HL-60 (cell line): ENCODE measurements at places on chromosomes 2 and 18.

DNA sequence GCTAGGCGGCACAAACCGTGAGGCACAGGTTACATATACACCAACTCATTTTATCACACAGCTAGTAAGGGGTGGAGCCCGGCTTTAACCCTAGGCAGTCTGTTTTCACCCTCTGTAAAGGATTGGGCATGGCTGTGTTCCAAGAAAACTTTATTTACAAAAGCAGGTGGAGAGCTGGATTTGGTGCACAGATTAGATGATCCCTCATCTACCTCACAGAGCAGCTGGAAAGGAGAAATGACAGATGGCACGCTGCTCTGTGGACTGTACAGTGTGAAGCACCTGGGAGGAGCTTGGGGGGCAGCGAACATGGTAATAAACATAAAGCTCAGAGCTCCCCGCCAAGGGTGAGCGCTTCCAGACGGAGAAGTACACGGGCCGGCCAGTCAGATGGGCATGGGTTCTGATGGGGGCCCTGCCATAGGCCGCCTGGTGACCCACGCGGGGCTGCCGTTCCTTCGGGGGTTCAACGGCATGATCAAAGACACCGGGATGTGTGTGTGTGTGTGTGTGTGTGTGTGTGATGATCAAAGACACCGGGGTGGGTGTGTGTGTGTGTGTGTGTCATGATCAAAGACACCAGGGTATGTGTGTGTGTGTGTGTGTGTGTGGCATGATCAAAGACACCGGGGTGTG lies 862 bp upstream of the TMEM177 start:
- DNase-seq, result no peak

GRCh38 chr2:111149882-111150455 lies 29.3 kb downstream of the BCL2L11 start:
- no peak for DNase-seq

GRCh38 chr2:2121887-2122286 lies 209.2 kb downstream of the MYT1L start:
- DNase-seq, result no peak

- DNase-seq, result no peak
Observed at GRCh38 chr2:44333994-44334393, 27.3 kb downstream of the PREPL start.

- DNase-seq, result no peak
Observed at GRCh38 chr2:104868505-104868866, 14.6 kb downstream of the POU3F3 start.

- no peak for DNase-seq
Observed at GRCh38 chr2:214358506-214358905, 52.3 kb upstream of the VWC2L start.

- no peak for DNase-seq
Observed at GRCh38 chr2:85396531-85397470, 13.4 kb downstream of the CAPG start.

DNA sequence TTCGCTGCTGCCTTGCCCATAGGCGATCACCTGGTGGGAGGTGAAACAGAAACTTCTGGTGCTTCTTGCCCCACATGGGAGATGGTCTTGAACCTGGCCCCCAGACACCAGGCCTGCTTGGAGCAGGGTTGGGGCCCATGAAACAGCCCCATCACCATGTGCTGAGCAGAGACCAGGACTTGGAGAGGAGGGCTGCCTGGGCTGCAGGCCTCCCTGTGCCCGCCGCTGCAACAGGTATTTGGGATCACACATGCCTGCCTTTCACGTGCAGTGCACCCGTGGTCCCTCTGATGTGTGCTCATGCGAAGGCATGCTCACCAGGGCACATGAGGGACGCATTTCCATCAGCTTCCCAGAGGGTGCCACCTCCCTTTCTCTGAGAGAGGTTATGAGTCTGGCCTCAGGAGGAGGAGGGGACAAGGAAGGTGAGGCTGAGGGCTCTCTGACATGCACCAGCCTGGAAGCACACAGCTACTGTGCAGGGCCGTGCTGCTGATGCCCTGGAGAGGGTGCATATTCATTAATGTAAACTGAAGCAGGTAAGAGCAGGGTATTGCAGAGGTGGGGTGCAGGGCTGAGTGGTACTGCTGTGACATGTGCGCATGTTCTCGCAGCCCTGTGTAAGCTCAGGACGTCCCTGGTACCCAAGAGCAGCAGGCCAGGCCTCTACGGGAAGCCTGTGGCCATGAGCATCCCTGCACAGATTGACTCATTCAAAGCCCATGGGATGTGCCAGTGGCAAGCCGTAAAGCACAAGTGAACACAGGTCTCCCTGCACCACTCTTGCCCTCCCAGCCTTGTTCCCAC lies 4.2 kb upstream of the OXER1 start:
- no peak for DNase-seq

- no peak for DNase-seq
Observed at GRCh38 chr18:32257084-32257785, 67.4 kb downstream of the MEP1B start.

DNA sequence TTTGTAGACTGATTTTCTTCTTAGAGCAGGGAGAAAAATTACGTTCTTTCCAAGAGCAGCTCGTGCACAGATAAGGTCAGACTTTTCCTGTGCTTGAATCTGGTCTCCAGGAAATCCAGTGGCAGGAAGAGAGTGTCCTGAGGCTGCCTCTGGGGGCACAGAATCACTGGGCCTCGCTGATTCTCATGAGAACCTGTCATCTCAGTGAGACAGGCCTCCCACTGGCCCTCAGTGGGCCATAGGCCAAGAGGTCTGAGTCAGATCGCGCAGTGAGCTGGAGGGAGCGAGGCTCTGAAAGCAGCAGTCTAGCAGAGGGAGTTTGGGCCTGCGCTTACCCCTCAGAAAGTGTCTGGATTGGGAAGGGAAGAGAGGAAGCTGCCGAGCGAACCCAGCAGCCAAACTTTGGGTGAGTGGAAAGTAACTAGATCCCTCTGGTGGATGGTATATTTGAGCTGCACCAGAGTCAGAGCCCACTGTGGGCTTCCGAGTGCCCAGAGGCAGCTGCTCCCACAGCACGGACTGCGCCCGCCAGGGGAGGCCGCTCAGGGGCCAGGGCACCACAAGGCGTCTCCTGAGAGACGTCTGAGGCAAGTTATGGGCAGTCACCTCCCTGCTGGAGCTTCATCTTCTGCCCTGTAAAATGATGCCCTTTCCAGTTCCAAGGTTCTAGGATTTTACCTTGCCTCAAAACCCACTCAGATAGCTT lies 8.2 kb downstream of the GDF7 start:
- no peak for DNase-seq

DNA sequence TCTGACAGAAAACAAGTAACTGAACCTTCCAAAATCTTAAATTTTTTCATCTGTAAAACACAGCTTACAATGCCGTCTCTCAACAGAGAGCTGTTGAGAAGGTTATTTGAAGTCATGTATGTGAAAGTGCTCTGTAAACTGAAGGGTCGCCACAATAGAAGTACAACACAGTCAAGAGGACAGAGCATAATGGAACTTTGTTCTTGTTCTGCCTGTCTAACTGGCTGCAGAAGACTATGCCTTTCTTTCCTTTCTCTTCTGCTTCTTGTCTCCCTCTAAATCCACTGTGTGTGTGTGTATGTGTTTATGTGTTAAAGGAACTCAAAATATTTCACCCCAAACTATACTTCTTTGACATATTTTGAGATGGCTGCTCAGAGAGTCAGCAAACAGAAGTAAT lies 365.8 kb upstream of the RND3 start:
- no peak for DNase-seq

GRCh38 chr2:232497348-232497747 lies 9.7 kb upstream of the ECEL1 start:
- DNase-seq, result no peak

DNA sequence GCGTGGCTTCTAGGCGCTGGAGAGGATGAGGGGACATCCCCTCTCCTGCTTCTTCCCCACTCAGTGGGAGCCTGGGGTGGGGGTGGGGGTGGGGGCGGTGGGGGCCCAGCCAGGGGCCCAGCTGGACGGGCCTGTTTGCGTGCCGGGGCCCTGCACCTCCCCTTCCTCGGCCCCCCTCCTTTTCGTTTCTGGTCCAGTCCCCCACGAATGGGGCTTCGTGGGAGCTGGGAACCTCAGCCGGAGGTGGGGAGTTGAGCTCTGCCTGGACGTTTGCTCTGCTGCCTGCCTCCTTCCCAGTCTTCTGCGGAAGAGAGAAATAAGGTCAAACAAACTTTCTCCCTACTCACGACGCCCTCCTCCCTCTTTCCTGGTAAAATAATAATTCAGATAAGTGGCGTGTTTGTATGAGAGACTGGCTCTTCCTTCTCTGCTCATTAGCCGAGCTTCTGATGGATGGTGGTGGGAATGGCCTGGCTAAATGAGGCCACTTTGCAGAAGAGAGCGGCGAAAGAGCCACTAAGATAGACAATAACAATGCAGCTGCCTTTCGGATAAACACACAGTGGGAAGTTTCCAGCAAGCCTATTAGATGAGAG lies 782 bp downstream of the MTA3 start:
- DNase-seq, result no peak

GRCh38 chr18:79587226-79587741 lies 92.3 kb upstream of the CTDP1 start:
- no peak for DNase-seq

- no peak for DNase-seq
Observed at GRCh38 chr2:143649226-143649740, 520.1 kb downstream of the ARHGAP15 start.

DNA sequence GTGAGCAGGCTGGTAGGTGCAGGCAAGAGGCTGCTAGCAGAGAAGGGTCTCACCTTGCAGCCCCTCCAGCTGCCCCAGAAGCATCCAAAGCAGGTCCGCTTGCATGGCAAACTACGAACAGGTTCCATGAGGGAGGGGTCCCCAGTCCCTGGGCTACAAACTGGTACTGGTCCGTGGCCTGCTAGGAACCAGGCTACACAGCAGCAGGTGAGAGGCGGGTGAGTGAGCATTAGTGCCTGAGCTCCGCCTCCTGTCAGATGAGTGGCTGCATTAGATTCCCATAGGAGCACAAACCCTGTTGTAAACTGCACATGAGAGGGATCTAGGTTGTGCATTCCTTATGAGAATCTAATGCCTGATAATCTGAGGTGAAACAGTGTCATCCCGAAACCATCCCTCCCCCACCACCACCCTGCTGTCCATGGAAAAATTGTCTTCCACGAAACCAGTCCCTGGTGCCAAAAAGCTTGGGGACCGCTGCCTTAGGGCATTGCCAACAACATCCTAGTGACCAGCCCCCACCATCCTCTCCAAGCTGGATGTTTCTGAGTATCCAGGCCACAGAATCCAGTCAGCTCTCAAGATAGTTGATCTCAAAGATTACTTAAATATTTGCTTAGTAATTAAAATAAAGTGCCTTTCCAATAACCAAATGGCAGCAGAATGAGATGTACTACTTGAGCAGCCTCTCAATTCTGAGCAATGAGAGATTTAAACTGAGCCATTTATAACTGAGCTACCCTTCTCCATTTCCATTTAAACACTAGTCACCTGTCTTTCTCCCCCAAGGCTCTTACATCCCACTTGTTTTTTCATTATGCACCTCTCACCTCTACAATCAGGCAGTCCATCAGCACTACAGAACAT lies 32.4 kb downstream of the LRP2 start:
- DNase-seq, result no peak

DNA sequence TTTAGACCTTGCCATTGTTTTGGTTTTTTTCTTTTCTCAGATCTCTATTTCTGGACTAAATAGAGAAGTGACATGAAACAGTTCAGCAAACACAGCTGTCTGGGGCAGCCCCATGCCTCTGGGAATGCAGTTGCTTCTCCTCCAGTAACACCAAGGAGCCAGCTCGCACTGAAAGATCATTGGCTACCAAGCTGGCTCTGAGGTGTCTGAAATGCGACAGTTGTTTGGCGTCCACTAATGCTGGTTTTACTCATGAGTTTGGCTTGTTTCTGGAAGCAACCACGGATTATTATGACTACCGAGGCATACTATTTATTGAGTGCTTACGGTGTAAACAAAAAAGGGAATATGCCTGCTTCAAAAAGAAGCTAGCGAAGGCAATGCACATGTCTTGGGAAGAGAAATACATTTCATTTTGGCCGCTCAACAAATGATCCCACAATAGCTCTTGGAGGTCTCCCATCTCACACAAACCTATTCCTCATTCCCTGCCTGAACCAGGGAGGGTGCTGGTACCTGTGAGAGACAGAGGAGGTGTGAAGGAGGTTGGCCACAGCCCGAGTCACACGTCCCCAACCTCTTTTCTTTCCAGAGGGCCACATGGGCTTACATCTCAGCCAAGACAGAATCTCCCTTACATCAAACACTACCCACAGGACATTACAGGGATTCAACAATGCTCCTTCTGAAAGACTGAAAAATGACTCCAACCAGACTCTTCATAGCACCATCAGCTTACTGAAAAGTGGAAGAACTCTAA lies 37.5 kb upstream of the NEB start:
- no peak for DNase-seq

DNA sequence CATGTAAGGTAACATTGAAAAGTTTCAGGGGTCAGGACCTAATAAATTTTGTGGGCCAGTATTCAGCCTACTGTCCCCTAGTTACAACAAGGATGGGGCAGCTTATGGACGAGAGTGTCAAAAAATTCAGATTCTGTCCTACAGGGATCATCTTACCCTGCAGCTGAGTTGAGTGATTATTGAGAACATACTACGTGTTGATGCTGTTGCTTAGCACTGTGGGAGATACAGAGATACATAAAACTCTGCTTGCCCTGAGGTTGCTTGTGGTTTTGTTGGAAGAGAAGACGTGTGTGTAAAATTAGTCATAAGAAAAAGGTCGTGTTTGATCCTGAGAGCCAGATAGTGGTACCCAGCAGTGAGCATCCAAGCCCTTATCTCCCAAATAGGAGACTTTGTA lies 253.2 kb downstream of the NEDD4L start:
- no peak for DNase-seq

GRCh38 chr2:145253492-145253891 lies 733.6 kb upstream of the ZEB2 start:
- DNase-seq, result no peak

GRCh38 chr2:85110991-85111560 lies 22.1 kb upstream of the TCF7L1 start:
- DNase-seq, result no peak

DNA sequence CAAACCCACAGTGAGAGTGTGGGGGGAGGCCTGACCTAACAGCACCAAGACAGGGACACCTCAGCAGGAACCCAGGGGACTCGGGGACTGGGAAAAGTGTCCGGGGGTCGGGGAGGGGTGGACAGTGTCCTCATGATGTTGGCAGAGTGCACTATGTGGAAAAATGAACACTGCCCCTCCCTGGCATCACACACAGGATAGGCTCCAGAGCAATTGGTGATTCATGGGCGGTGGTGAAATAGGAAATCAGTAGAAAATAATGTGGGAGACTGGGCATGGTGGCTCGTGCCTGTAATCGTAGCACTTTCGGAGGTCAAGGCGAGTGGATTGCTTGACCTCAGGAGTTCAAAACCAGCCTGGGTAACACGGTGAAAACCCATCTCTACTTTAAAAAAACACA lies 3.6 kb upstream of the ANO7 start:
- DNase-seq, result no peak

- DNase-seq, result no peak
Observed at GRCh38 chr2:236755278-236755840, 185.7 kb downstream of the ACKR3 start.

- DNase-seq, result no peak
Observed at GRCh38 chr18:3715231-3716080, 265.5 kb downstream of the TGIF1 start.

DNA sequence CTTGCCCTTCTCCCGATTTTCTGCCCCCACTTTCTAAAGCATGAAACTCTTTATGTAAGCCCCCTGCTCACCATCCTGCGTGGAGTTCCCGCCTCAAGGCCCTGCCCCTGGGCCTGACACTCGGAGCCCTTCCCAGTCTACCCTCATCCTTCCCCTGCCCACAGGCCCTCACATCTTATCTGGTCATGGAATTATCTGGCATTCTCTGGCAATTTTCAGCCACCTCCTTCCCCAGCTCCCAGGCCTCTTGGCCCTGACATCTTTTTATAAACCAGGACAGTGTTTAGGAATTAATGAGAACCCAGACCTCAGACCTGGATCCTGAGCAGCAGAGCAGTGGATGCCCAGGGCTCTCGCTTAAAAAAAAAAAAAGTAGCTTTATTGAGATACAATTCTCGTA lies 61.7 kb downstream of the BOLA3 start:
- no peak for DNase-seq
